ENCODE measurements at places on chromosomes 7 and 10.

DNA sequence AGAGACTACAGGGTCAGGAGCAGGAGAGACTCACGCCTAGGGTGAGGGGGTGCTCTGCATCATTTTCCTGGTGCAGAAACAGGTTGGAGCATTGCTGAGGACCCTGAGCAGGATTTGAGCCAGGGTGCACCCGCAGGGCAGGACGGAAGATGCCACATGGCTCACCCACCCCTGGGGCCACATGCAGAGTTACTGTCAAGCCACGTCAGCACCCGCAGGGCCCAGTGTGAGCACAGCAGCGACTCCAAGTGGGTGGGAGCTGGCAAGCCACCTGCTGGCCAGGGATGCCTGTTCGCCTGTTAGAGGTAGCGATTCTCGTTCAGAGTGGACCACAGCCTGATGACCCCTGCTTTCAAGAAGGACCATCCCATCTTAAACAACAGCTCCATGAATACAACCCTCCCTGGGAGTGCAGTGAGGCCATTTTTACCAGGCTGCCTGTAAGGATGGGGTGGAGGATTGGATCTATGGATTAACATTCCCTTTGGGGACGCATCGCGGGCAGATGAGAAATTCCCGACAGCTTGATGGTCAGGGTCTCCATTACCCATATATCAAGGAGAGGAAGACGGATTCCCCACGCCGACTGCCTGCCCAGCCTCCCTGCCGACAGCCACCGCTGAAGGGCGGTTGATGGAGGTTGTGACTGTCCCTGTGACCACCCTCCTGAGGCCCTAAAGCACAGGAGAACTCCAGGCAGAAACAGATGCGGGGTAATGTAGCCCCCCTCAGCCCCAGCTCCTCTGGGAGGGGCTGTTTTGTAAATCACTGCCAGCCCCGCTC, 101.1 kb upstream of the RET start:
- no peak for DNase-seq

- no peak for DNase-seq
Measured at GRCh38 chr7:52830801-52831200, 204.6 kb upstream of the POM121L12 start.

GRCh38 chr7:67724955-67725354, 728.3 kb downstream of the TYW1 start:
- no peak for DNase-seq

DNA sequence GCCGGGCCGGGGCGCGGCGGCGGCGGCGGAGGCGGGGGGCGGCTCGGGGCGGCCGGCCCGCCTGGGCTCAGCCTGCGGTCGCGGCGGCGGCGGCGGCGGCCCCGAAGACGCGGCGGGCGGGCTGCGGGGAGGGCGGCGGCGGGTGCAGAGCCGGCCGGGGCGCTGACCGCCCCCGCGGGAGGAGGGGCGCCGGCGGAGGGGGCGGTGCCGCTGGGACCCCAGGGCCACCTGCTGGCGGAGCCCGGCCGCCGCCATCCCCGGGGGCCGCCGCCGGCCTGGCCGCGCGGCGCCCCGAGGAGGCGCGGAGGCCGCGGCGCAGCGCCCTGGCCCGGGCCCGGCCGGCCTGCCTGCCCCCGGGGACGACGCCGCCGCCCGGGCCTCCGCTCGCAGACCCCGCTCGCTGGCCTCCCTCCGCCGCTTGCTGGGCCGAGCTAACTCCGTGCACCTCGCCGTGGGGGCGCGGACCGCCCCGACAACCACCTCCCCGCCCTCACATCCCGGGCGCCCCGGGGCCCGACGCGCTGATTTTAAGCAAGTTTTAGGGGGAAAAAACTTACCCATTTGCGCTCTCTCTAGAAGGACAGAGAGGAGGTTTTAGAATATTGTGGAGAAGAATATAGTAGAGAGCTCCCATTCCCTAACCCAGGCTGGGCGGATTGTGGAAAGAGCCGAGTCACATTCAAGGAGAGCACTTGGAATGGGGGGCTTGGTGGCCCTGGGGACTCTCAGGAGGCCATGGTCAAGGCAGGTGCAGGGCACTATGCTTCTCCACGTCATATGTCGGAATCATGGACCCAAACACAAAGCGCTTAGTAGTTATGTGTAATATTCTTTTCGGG, at the start of gene BEND7:
Gene BEND7, minus strand, starts transcription at position 140 of the 839 bp plus-strand sequence. CDS start 481 bp downstream, outside the sequence.
- DNase-seq, result no peak

DNA sequence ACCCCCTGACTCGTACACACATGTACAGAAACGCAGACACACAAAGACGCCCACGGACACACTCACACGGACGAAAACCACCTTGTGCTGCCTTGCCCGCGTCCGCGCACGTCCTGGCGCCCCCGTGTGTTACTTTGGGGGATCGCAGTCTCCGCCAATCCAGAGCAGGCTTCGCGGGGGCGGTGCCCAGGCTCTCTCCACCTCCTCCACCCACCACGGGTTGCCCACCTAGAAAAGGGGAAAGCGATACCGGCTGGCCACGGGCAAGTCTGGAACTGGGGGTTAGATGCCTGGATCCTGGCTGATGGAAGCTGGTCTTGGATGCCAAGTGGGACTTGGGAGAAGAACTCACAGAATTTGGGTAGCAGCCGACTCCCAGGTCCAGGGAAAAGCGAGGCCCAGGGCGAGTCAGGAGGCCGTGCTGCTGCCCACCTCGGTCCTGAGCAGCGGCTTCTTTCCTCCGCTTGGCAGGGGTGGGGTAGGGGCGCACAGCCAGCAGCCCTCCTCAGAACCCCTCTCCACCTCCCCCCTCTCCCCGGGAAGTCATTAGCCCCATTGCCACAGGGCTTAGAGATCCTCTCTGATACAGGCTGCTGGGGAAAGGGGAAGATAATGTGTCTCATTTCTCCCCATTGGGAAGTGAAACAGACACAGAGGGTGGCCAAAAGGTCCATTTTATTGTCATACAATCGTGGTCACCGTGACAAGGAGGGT, 4.6 kb upstream of the VGF start:
- peak; percentile 77 for DNase-seq

DNA sequence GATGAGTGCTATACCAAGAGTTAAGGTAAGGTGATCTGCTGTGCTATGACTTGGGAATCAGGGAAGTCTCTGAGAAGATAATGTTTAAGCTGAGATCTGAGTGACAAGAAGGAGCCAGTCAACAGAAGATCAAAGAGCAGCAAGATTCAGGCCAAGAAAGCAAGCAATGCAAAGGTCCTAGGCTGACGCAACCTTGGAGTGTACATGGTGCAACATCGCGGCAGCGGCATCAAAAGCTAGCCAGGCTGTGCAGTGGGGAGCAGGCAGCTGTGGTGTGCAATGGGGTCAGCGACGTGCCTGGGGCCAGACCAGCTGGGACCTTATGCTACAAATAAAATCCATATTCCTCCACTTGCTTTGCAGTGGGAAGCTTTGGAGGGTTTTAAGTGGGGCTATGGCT, 324.1 kb downstream of the LRMDA start:
- DNase-seq, result no peak

Data from CD4-positive, alpha-beta T cell treated with Interleukin-15 for 1 hour (primary cell).